ENCODE measurements at places on chromosomes 4 and X. TPM values are rescaled to one million over a fixed set of nuclear protein-coding genes. Genes with fewer than 3 reads are reported as not detected.
A peak's percentile ranks its signal among the peaks of the same experiment; 100 is the strongest.

- DNase-seq, result no peak
Observed at GRCh38 chrX:8657883-8658282, 74.1 kb downstream of the ANOS1 start.

The FAM47A gene
- not detected for polyA plus RNA-seq

- DNase-seq, result no peak
Observed at GRCh38 chr4:121375262-121375661, 5.6 kb downstream of the QRFPR start.

DNA sequence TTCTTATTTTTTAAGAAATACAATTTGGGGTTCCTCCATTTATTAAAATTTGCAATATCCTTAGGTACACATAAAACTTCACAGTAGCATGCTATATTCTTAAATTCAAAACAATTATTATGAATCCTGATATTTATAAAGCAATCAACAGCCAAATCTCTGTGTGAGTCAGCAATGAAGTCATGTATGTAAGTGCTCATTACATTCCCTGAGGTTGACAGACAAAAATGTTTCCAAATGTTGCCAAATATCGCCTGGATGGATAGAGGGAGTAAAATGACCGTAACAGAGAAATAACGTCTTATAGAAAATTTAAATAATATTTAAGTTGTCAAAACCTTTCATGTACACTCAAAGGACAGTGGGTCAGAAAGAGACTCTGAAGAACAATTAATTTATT, 220.0 kb downstream of the PCDH18 start:
- no peak for DNase-seq

The ATOH1 gene
- polyA plus RNA-seq, result not detected

The CSAG1 gene
- polyA plus RNA-seq, result not detected

The NEK1 gene
- 19.7 TPM for polyA plus RNA-seq

DNA sequence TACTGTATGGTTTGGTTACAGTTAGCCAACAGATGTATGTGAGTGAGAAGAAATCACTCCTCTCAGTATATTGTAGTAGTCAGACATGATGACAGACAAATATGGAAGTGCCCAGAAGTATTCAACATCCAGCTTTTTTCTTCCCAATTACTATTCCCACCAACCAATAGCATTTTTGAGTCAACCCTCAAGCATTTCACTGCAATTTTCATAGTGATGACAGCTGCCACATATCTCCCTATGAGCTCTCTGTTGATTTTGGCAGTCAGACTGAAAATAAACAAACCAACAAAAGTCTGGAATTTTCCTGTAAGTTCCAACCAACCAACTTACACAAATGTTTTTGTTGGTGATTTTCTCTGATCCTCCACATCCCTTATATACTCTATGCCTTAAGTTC, 8.2 kb upstream of the TRAM1L1 start:
- DNase-seq, result no peak

GRCh38 chr4:39713691-39714090, 15.8 kb downstream of the UBE2K start:
- no peak for DNase-seq

The TLR10 gene
- 0.58 TPM for polyA plus RNA-seq

DNA sequence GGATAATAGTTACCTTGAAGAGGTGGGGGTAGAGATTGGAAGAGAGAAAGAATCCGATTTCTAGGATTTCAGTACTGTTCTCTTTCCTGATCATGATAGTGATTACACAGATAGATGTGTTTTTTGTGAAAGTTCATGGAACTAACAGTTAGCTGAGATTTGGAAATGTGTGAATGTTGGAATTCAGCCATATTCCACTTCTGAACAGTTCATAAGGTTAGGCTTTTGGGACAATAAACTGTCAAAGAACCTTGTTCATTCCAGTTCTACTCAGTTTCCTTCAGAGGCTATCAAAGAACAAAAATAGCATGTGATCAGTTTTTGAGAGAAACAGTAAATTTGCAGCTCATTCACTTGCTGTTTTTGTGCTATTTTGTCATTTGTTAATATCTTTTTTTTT, 43.6 kb downstream of the RUFY3 start:
- no peak for DNase-seq

DNA sequence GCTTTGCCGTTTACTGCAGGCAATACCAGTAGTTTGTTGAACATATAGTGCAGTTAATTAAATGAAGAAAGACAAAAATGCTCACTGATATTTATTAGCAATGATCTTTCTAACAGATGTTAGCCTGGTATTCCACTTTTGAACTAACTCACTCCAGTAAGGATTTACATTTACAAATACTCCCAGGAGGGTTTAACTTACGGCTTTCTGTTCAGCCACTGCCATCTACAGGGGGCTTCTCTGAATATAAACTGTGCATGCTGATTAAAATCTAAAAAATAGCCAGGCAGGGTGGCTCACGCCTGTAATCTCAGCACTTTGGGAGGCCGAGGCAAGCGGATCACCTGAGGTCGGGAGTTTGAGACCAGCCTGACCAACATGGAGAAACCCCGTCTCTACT, 2.2 kb upstream of the SRD5A3 start:
- no peak for DNase-seq

The SMR3A gene
- polyA plus RNA-seq, result not detected

DNA sequence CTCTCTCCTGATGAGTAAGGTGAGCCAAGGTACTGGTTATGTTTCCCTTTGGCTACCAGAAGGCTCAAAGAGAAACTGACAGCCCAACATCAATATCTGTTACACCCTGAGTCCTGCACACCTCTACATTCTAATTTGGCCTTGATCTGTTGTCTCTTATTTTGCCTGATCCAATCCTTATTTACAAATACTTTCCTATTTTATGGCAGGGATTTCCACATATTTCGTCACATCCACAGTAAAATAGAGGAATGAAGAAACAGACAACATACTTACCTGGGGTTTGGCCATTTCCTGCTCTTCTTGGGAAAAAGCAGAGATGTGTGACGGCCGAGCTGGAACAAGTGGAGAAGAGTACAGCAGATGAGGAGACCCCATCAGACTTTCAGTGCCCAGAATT, 1.5 kb downstream of the ZNF182 start:
- no peak for DNase-seq

GRCh38 chr4:100721490-100721889, 203.7 kb upstream of the EMCN start:
- DNase-seq, result no peak

DNA sequence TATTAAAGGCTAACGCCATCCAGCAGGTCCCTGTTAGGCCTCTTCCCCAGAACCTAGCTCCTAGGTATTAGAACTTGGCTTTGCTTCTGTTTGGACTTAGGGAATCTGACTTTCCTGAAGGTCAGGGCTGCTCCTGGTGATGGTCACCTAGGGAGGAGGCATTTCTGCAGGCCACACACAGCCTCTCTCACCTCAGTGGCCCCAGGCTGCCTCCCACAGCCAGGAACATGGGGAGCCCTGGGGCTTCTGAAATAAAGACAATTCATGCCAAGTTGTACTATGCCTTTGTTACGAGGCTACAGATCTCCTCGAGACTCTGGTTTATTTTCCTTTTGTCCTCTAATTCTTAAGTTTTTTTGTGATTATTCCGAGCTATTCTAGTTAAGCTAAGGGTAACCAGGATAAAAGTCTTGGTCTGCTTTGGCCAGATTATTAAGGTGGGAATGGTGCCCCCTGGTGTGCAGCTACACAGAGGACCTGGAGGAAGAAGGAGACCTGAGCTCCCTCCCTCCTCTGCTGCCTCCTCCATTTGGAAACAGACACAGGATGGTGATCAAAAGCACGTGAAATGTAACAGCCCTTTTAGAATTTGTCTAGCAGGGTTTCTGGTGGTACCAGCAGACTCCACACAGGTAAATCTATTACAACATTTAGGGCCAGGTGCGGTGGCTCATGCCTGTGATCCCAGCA, 131.0 kb downstream of the DCLK2 start:
- DNase-seq, result peak; percentile 41

DNA sequence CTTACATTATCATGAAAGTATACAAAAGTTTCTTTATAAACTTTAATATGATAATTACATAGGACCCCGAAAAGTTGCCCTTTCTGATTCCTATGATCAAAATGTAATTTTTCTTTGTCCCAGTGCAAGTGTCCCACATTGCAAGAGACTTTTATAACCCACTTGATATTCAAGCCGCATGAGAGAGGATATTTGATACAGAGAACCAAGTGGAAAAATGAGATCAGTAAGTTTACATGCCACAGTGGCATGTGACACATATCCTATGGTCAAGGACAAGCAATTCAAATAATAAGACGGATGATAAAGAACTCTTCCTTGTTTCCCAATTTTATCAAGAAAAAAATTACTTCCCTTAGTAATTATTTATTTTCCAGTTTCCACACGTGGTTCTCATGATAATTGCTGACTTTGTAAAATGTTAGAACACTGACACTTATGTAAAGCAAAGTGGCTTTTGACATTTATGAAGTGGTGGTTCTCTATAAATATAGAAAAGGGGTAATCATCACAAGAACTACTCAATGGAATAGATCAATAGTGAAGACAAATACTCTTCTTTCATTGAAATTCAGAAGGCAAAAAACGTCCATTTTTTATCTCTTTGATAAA, 273.7 kb upstream of the NOCT start:
- DNase-seq, result no peak

The RPS6KA6 gene
- polyA plus RNA-seq, result 18.1 TPM

DNA sequence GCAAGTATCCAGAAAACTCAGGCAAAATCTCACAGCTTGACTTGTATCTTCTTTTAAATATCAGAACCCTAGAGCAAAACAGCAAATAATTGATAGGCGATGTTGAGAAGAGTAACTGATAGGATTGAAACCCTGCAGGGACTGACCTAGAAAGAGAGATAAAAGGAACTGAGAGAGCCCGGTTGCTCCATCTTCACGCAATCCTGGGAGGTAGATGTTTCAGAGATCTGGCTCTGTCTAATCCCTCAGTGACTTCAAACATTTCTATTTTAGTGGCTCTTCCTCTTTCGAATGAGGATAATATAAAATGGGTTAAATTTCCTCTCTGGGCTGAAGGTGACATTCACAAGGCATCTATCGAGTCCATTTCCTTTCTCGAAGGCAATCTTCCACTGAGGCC, 39.3 kb upstream of the RPL34 start:
- no peak for DNase-seq

The KLKB1 gene
- 2.7 TPM for polyA plus RNA-seq

The STS gene
- 5.5 TPM for polyA plus RNA-seq

DNA sequence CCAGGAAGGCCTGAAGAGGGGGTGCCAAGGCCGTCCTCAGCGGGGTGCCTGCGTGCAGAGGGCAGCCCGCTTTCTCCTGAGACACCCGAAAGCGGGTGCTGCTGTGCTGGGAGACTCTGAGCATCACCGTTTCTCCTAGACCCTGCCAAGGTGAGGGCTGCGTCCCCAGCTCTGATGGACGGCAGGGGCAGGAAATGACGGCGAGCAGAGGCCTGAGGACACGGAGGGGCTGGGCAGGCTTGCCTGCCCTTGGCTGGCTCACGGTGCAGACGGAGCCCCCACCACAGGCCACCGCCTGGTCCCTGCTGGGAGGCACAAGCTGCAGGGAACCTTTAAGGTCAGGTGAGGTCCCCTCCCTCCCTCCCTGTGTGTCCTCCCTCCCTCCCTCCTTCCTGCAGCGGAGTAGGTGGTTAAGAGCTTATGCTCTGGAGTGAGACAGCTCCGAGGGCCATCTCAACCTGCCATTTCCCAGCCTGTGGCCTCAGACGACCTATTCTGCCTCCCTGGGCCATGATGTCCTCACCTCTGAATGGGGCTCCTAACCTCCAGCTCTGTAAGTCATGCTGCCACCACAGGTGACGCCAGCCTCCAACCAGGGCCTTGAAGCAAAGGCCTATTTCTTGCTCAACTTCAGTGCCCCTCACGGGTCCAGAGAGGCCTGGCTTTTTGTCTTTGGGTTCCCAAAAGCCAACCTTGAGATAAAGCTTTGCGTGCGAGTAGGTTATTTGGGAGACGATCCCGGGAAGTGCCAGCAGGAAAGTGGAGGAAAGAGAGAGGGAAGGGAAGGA, 54.2 kb upstream of the GRPEL1 start:
- no peak for DNase-seq

DNA sequence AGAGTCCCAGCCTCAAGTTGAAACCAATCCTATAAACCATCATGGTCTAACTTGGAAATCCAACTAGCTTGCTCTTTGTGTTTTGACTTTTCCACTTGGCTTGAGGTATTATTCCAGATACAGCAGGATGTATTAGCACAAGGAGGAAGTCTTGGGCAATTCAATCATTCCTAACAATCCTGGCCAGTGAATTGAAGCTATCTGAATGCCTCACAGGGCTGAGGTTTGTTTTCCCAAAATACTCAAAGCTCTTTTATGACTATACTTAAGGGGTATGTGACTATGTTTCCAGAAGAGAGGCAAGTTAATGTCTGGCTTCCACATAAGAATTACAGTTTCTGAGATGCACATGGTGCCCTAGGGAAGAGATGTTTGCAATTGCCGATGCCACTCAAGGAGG, 66.8 kb upstream of the SH3RF1 start:
- no peak for DNase-seq

The FDCSP gene
- polyA plus RNA-seq, result 0.56 TPM

The ZNF157 gene
- polyA plus RNA-seq, result 1.1 TPM

GRCh38 chrX:151675121-151675746, 20.0 kb upstream of the PRRG3 start:
- no peak for DNase-seq

The ETDA gene
- 0.50 TPM for polyA plus RNA-seq

The RENBP gene
- polyA plus RNA-seq, result 24.7 TPM

The COX7B2 gene
- polyA plus RNA-seq, result not detected

GRCh38 chr4:55251342-55251741, 94.7 kb upstream of the SRD5A3 start:
- no peak for DNase-seq

The FAM184B gene
- polyA plus RNA-seq, result 0.77 TPM

The GBA3 gene
- 15.6 TPM for polyA plus RNA-seq

DNA sequence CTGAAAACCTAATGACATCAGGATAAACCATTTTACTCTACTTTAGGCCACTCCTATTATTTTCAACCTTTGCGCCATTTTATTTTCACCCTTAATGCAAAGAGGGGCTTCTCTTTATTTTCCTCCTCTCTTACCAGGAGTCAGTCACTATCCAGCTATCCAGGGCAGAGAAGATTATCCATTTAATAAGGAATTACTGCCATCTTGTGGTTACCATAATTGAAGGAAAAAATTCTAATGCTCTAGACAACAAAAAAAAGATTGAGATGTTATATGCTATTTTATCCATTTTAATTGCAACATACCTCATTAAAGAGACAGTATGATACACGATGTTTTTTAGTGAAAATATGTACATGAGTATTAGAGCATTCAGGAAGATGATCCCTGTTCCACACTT, 514.5 kb upstream of the FAM241A start:
- DNase-seq, result peak; percentile 28

GRCh38 chr4:11223311-11223710, 205.4 kb downstream of the HS3ST1 start:
- peak; percentile 61 for DNase-seq

- DNase-seq, result no peak
Observed at GRCh38 chrX:107678957-107679740, 50.8 kb downstream of the PRPS1 start.
